ENCODE measurements at places on chromosomes 6 and 20.

DNA sequence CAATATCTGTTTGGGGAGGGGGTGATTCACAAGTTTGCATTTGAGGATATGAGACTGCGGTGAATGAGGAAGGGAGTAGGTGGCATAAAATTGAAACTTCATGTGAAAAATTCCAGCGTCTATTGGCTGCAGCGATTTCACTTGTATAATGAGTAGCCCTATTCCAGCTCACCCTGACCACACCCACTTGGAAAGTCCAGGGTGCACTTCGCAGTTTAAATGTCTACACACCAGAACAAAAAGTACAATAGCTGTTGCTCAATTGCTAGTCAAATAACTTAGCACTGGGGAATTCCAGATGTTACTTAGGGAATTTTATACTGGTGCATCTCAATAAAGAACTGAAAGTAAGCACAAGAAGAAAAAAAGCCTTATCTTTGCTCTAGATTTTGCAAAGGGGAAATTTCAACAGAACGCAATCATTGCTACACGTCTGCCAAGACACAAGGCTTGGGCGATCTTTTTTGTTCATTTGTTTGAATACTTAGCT, 6.3 kb downstream of the TNFAIP3 start:
- DNase-seq, result no peak

DNA sequence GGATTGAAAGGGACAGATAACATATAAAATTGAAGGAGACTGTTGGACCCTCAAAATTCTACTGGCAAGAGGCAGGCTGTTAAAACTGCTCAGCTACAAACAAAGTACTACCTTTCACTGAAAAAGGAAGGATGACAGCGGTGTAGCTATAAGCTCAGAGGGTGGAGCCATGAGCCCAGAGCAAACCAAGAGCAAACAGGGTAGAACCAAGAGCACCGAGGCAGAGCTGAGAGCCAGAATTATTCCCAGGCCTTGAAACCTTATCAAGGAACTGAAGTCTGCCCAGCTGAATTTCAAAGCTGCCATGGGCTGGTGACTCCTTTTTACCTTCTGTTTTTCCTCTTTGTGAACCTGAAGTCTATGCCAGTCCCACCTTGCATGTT, 74.7 kb upstream of the SLC4A11 start:
- DNase-seq, result no peak

GRCh38 chr20:35363190-35363589, 48.6 kb downstream of the UQCC1 start:
- no peak for DNase-seq

GRCh38 chr20:4059606-4060005, 44.2 kb upstream of the RNF24 start:
- no peak for DNase-seq

GRCh38 chr20:53122853-53123252, 150.7 kb downstream of the TSHZ2 start:
- no peak for DNase-seq

Data from NCI-H1105 treated with DMSO at 0.1 percent for 48 hours (cell line).